ENCODE measurements at places on chromosomes 4 and X. TPM values are rescaled to one million over a fixed set of nuclear protein-coding genes. Genes with fewer than 3 reads are reported as not detected.

The GIMD1 gene
- total RNA-seq, result not detected

The FGFBP2 gene
- total RNA-seq, result 2.4 TPM

The HMGN5 gene
- total RNA-seq, result 2.6 TPM

The HERC6 gene
- total RNA-seq, result 8.5 TPM

The UGT2B15 gene
- not detected for total RNA-seq

The HPGDS gene
- total RNA-seq, result not detected

The C4orf36 gene
- not detected for total RNA-seq

The PALLD gene
- 47.6 TPM for total RNA-seq

The HELT gene
- not detected for total RNA-seq

The TBC1D8B gene
- 17.1 TPM for total RNA-seq

The SH3TC1 gene
- total RNA-seq, result 33.8 TPM

The TMEM156 gene
- not detected for total RNA-seq

The ZCCHC18 gene
- 0.26 TPM for total RNA-seq

The TTC29 gene
- not detected for total RNA-seq

The MUC7 gene
- total RNA-seq, result not detected

The CENPVL2 gene
- total RNA-seq, result not detected

The SEC31A gene
- 492 TPM for total RNA-seq

The PDGFRA gene
- 826 TPM for total RNA-seq

The ABHD18 gene
- total RNA-seq, result 11.7 TPM

Measured in articular chondrocyte of knee joint (primary cell).